ENCODE measurements at places on chromosomes 4 and X.

GRCh38 chrX:9885150-9885549 is 82.0 kb upstream of the CLDN34 start:
- DNase-seq = peak; percentile 85

- no peak for DNase-seq
These were observed 123.3 kb upstream of the STIM2 start for GRCh38 chr4:26737385-26737784.

DNA sequence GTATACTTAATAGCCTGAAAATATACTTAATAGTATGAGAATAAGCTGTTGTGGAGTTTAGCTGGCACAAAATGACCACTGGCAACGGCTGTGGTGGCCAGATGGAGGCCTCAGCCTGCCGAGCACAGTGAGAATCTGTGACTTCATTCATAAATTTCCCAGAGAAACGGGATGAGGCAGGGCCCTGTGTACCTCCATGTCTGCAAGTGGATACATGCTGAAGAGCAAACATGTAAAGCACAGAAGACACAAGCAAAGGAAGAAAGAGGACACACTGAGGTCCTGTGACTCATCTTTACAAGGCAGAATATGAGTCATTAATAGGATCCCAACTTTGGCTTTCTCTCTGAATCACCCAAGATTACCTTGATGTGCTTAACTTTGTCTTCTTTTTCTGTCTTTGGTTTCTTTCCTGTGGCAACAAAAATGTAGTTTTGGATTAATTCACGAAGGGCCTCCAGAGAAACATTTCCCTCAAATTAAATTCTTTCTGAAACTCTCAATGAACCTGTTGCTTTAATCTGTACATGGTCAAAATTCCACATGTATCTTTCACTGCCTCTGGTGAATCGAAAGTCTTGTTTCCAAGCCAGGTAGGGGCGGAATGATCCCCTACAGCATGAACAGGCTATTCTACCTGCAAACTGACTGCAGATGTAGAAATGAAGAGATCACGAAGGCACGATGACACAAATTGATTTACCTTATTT is 56.4 kb downstream of the IRF2 start:
- peak; percentile 30 for DNase-seq

- DNase-seq = no peak
These were observed 1811.2 kb upstream of the PCDH10 start for GRCh38 chr4:131337936-131338335.

DNA sequence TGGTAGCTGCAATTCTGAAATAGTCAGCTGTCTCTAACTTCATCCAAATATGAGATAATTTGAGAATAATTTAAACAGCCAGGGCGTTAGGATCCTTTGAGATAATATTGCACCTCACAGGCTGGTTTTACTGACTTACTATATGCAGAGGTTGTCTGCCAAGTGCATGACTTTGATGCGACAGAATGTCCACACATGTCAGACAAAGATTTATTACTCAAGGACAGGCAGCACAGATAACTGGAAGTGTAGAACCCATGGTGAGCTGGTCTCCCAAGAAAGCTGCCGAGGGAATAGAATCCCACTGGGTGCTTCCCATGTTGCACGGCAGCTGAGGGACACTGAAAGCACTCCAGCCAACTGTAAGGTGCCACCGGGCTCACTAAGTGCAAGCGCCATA is 166.2 kb upstream of the GALNTL6 start:
- DNase-seq = no peak

GRCh38 chr4:3336382-3337356 is 43.8 kb downstream of the RGS12 start:
- peak; percentile 51 for DNase-seq

DNA sequence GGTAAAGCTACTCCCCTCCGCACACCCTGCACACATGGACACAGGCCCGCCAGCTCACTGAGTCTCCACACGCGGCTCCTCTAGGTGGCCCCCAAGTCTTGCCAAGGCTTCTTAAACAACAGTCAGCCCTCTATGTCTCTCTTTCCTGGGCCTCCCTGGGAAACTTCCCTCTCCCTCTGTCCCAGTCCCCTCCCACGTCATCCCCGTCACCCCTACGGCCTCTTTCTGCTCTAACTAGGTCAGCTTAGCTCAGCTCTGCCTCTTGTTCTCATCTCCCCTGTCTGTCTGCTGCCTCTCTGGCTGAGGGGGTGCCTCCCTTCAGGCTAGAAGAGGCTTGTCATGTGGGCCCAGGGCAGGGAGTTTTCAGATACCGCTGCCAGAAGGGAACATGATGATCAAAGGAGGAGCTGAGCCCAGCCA is 38.8 kb downstream of the SEPTIN6 start:
- DNase-seq = no peak

- no peak for DNase-seq
These were observed 174.0 kb upstream of the IL15 start for GRCh38 chr4:141462361-141462760.

DNA sequence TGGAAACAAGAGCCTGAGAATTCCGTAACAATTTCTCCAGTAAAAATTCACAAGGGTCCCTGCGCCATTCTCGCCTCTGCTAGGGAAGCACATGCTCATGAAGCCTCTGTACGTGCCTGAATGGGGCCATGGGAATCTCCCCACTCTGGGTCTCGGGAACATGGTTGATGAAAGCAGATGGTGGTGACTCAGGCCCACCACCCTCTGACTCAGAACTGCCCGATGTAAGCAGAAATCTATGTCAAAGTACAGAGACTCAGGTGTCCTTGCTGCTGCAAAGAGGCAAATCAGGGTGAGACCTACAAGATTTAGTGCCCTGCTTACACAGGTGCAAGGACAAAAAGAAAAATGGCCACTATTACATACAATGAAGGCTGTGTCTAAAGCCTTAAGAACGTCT is 65.0 kb downstream of the SCD5 start:
- peak; percentile 47 for DNase-seq

DNA sequence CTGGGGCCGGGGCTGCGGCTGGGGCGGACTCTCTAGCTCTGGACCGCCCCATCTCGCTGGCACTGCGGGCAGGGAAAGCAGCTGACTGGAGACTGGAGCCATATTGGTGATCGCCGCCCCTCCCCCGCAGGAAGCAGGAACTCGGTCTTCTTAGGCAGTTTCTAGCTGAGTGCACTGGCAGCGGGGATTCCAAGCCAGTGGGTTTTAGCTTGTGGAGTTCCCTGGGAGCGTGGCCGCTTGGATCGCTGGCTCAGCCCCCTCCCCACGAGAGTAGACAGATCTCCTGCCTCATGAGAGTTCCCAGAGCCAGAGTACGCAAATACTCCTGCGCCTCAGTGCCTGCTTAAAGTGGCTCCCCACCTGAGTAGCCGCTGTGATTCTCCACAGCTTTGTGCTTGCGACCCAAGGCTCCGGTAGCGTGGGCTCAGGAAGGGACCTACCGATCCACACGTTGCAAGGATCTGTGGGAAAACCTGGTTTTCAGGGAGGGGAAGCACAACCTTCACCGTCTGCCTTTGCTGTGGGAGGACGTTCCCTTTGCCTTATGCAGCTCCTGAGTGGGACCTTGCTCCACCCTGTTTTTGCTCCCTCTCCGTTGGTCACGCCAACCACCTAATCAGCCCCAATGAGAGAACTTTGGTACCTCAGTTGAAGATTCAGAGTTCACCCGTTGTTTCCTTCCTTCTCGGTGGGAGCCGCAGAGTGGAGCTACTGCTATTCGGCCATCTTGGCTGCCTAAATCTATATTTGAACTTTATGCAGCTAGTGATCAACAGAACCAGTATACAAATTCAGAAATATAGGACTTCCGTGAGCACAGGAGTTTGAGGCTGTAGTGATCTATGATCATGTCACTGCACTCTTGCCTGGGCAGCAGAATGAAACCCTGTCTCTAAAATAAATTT is 803.9 kb upstream of the PCDH10 start:
- DNase-seq = no peak
